Stimulated activated CD8-positive, alpha-beta memory T cell treated with anti-CD3 and anti-CD28 coated beads, Interleukin-4, amount 100 ng/mL, for 4 hours (primary cell): ENCODE measurements at places on chromosomes 5 and 9.

DNA sequence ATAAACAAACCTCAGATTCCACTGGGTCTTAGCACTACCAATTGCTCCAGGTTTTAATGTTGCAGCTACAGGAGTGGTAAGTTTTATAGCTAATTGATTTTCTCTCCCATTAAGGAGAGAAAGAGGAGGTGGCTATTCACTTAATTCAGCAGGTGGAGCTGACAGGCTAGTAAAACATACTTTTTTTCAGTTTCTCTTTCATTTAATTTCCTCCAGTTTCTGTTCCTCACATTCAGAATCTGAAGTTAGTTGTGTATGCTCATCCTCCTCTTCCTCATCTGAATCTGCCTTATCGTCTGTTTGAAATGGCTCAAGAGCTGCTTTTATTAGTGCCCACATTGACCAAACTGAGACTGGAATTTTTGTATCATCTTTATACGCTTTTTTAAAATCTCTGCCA is 98.0 kb downstream of the PLPPR1 start:
- no peak for DNase-seq

DNA sequence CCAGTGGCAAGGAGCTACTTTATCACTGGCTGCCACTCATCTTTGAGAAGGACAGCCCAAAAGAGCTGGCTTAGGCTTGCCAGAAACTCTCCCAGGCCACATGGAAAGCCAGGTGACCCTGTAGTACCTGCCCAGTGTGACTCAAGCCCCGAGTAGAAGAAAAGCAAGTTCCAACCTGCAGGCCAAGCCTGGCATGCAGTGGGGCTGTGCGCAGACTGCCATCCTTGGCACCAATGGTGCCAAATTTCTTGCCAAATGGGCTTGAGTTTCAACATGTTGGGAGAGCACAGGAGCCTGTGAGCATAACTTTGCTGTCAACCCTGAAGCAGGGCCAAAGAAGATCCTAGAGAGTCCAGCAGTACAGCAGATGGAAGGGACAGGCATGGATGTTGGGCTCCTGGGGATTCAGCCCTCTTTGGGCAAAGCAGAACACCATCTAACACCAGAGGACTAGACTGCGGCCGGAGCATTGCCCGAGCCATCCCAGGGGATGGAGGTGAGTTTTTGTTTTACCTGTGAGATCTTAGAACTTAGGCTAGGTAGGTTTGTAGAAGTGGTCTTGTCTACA is 27.3 kb upstream of the SHB start:
- no peak for DNase-seq

DNA sequence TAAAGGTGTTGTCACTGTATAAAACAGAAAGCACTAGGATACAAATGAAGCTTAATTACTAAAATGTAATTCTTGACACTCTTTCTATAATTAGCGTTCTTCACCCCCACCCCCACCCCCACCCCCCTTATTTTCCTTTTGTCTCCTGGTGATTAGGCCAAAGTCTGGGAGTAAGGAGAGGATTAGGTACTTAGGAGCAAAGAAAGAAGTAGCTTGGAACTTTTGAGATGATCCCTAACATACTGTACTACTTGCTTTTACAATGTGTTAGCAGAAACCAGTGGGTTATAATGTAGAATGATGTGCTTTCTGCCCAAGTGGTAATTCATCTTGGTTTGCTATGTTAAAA is 43.8 kb downstream of the NDFIP1 start:
- DNase-seq, result no peak

- no peak for DNase-seq
Observed at GRCh38 chr9:17531642-17532254, 47.1 kb upstream of the SH3GL2 start.

GRCh38 chr5:134092875-134093274 is 21.6 kb upstream of the TCF7 start:
- DNase-seq, result no peak

DNA sequence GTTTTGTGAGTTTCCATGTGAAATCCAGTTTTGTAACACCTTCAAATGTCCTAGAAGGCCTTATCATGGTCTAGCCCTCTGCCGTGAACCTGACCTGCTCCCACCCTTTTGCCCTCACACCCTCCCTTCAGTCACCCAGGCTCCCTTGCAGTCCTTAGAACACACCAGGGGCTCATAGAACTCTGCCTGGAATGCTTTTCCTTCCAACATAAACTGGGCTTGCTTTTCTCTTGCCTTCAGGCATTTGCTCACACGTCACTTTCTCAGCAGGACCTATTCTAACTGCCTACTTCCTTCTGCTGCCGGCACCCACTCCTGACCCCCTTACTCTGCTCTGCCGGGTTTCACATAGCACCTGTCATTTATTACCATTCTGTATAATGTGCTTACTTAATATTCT is 111.9 kb downstream of the PDE8B start:
- DNase-seq, result no peak
